Sigmoid colon (tissue), 7 donors: ENCODE measurements at places on chromosomes 2 and 18.

GRCh38 chr18:67406714-67407113 lies 109.8 kb downstream of the DSEL start:
- no peak for DNase-seq

DNA sequence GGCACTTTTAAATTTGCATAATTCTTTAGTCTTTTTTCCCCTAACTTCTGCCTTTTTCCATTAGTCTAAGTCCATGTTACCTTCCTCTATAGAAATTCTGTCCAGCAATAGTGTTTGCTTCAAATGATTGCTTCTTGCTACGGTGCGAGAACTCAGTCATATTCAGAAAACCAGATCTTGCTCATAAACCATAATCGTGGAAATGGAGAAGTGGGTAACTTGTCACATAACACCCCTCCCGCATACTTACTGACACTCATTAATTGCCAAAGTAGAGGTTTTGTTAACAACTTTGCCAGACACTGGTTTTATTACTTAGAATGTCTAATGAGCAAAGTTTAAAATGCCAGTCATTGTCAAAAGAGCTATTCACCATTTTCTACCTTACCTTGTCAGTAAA lies 94.3 kb upstream of the TWSG1 start:
- DNase-seq: no peak

DNA sequence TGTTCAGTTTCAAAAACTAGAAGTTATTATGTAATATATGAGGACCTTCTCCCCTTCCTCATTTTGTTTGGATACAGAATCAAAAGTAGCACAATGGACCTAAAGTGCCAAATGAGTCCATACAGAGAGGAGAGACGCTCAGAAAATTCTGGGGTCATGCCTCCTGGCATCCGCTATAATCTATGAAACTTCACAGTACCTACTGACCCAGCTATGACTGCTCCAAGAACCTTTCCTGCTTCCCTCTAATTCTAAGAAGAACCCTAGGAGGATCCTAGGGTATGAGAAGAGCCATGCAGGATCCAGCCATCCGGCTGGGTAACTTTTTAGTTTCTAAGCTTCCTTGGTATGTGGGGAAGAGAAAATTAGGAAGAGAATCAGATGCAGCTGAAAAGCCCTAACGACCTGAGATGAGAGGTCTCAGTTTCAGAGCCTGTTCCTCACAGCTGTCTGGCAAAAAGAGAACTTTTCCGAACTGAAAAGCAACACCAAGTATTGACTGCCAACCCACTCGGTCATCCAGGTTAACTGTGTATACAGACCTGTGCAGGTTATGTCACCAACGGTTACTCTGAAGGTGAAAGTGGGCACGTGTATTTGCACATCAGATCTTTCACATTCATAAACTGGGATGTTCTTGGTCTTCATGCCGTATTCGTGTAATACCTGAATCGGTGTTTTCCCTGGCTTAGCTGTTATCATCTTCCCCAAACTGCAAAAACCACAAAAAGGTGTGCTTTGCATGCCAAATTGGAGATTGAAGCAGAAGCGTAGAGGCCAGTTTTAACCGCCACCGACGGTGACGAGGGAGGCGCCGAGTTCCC lies 1.1 kb downstream of the PRKRA start:
- no peak for DNase-seq

DNA sequence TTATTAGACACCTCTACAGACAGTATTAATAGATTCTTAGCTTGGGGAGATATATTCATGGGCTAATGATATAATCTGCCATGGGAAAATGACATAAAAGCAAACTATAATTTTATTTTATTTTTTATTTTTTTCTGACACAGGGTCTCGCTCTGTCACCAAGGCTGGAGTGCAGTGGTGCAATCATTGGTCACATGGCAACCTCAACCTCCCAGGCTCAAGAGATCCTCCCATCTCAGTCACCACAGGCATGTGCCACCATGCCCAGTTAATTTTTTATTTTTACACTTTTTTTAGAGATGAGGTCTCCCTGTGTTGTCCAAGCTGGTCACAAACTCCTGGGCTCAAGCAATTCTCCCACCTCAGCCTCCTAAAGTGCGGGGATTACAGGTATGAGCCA lies 39.3 kb downstream of the RTN4 start:
- DNase-seq: no peak

- DNase-seq: peak; percentile 94
These were observed at the start of gene IFIH1 for GRCh38 chr2:162318328-162319180. Gene IFIH1, minus strand, starts transcription at chr2:162318684. Its CDS starts 377 bp downstream, at chr2:162318307.

DNA sequence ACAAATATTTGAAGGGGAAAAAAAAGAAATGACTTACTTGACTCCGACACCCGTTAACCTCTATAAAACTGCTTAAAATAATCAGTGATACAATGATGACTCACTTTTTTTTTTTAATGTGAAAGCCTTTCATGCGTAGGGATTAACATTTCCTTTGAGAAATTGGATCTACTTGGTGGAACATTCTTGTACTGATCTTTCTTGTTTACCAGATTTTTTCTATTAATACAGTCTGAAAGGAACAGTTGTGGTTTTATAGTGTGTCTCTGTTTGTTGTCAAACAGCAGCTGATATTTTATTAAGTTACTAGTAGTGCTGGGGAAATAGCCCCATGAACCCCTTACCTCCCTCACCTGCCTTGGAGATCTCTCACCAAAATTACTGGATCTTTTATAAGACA lies 40.2 kb upstream of the NEB start:
- DNase-seq: no peak
